ENCODE measurements at places on chromosomes 3 and 15. TPM values are rescaled to one million over a fixed set of nuclear protein-coding genes. Genes with fewer than 3 reads are reported as not detected.

DNA sequence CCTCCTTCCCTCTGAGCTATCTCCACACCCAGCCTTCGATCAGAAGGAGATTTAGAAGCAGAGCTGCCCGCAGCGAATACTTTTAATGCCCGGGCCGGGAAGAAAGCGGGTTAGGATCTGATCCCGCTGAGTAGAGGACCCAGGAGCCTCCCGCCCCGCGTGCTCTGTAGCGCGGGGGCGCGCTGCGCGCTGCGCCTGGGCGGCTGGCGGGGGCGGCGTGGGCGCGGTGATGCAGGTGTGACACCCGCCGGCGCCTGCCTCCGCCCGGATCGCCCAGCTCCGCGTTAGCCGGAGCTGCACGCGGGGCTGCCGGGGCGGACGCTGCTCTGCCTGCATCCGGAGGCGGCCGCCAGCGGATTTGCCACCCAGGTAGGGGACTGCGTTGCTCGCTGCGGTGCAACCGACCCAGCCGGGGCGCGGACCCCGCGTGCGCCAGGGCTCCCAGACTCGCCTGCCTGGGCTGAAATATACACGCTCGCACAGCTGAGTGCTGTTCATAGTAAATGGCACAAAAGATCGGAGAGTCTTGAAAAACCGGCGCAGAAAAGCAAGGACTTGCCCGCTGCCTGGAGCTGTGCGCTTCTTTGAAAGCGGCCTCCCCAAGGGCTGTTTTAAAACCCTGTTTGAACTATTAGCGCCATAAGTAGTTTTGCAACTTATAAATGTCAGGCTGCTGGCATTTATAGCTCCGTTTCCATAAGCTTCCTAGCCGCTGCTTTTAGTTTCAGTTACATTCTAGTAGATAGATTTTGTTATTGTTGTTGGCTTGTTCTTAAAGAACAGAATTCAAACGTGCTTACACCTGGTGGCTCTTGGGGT is at the start of gene SV2B:
Gene SV2B (plus strand): TSS at position 263 of the 819 bp plus-strand sequence. CDS start 126,007 bp downstream, outside the sequence.
- DNase-seq: peak; percentile 7

The P2RY12 gene
- total RNA-seq: not detected

- DNase-seq: no peak
Measured at GRCh38 chr3:37489355-37489754, 315.0 kb upstream of the LRRFIP2 start.

The CP gene
- 0.13 TPM for total RNA-seq

The CMTM8 gene
- total RNA-seq: 1.2 TPM

- no peak for DNase-seq
Measured at GRCh38 chr3:98701071-98701675, 62.0 kb upstream of the ST3GAL6 start.

The COL6A6 gene
- not detected for total RNA-seq

The NLGN1 gene
- 0.13 TPM for total RNA-seq

DNA sequence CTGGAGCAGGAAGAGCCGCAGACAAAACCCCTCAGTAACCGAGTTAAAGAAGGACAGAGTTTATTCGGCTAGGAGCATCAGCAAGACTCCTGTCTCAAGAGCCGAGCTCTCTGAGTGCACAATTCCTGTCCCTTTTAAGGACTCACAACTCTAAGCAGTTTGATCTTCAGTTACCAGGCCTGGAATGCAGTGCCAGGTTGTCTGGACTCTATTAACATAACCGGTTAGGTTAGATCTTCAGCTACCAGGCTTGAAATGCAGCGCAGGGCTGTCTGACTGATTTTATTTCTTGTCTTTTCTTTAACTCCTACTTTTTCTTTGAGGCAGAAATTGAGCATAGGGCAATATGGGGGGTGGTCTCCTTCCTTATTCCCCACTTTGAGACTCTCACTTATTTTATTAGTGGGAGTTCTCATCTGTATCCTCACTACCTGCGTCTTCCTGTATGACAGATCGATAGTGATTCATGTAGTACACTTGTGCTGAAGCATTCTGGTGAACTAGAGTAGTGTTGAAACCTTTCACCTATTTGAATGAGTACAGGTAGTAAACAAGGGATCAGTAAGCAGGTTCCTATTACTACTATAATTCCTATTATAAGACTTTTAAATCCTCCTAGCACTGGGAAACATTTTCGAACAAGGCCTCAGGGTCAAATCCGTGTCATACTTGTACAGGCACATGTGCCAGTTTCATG is 325.0 kb downstream of the CGGBP1 start:
- peak; percentile 68 for DNase-seq

The THBS1 gene
- total RNA-seq: 37.8 TPM

The NR1I2 gene
- not detected for total RNA-seq

DNA sequence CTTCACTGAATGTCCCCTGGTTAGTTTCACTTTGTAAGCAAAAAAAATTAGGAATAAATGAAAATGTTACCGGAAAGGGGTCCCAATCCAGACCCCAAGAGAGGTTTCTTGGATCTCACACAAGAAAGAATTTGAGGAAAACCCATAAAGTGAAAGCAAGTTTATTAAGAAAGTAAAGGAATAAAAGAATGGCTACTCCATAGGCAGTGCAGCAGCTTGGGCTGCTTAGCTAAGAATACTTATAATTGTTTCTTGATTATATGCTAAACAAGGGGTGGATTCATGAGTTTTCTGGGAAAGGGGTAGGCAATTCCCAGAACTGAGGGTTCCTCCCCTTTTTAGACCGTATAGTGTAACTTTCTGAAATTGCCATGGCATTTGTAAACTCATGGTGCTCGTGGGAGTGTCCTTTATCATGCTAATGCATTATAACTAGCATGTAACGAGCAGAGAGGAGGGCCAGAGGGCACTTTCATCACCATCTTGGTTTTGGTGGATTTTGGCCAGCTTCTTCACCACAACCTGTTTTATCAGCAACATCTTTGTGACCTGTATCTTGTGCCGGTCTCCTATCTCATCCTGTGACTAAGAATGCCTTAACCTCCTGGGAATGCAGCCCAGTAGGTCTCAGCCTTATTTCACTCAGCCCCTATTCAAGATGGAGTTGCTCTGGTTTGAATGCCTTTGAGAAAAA is 41.0 kb upstream of the CMSS1 start:
- peak; percentile 25 for DNase-seq

DNA sequence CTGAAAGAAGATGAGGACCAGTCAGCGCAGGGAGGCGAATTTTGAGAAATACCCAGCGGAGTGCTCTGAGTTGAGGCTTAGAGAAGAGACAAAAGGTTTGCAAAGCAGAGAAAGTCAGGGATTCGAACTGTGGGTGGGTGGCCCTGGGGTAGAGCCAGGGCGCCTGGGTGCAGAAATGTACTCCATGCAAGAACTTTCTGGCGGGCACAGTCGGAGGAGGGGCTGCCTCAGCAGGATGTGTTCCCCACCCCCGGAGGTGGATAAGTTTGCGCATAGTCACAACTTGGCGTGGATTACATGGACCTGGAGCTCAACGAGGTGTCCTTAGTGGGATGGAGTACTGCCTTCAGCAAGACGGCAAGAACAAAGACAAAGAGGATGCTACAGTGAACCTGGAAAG is 117.3 kb upstream of the ALDH1A3 start:
- DNase-seq: no peak

GRCh38 chr3:46856576-46857471 is 6.4 kb downstream of the MYL3 start:
- DNase-seq: no peak

DNA sequence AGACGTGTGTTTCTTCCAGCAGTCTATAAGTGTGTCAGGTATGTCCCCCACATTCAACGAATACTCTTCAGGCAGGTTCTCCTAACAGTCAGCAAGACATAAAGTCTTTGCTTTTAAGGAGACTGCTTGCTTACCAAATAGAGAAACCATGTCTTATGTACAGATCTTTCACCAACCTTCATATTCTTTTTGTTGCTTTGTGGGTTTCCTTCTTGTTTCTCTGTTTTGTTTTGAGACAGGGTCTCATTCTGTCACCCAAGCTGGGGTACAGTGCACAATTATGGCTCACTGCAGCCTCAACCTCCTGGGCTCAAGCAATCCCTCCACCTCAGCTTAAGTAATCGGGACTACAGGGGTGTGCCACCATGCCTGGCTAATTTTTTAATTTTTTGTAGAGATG is 14.3 kb downstream of the DYNC1LI1 start:
- DNase-seq: no peak

The RTP3 gene
- not detected for total RNA-seq

- no peak for DNase-seq
Measured at GRCh38 chr3:56951366-56951765, 109.1 kb upstream of the SPATA12 start.

DNA sequence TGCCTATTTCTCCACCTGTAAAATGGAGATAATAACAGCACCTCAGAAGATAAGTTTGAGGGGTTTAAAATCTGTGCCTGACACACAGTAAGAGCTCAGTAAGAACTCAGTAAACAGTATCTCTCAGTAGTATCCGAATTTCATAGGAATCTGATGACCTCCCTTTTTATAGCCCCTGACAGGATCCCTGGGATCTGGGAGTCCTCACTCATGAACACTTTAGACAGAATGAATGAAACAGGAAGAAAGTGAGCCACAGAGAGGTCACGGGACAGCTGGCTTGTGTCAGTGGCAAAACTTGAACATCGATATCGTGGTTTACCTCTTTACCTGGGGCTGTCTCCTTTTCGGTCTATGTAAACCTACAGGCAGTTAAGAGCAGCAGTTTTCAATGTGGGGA is 51.2 kb downstream of the LRTM1 start:
- no peak for DNase-seq

DNA sequence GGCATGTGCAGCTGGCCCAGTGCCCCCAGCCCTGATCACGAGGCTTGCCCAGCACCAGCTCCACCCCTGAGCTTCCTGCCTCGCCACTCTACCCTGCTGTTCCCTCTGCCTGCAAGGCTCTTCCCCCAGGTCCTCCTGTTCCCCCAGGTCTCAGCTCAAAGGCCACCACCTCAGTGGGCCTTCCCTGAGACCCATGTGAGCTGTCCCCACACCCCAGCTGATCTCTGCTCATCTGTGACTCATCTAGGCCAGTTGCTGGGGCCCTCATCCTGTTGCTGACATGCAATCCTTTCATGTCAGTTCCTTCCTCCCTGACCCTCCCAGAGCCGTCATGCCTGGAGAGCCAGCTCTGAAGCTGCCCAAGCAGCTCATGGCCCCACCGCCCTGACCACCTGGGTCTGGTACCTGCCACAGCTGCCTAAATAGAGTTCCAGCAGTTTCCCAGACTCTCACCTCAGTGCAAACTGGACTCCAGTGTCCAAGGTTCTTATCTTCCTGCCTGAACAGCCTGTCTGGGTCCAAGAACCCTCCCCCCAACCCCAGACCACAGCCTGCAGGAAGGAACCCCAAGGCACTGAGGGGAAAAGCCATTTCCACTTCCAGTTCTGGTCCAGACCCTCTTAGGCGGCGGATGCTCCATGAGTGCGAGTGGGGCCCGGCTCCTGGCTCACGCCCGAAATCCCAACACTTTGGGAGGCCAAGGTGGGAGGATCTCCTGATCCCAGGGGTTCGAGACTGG is 116.6 kb upstream of the IQSEC1 start:
- DNase-seq: peak; percentile 39

DNA sequence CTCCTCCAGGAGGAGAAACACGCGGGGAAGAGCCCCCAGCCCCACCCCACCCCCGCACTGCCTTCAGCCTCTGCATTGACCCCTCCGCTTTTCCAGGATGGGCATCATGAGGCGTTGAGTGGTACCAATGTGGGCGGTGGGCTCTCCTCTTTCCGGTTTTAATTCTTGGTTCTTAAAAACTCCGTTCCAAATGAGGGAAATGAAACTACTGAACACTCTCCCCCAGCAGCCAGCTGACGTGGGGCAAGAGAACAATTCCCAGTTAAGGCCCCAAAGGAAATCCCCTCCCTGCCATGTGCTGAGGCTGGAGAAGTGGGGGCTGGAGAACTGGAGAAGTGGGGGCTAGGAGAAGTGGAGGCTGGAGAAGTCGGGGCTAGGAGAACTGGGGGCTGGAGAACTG is 5.3 kb upstream of the NRROS start:
- DNase-seq: no peak

GRCh38 chr3:17357035-17357710 is 385.3 kb downstream of the TBC1D5 start:
- no peak for DNase-seq

DNA sequence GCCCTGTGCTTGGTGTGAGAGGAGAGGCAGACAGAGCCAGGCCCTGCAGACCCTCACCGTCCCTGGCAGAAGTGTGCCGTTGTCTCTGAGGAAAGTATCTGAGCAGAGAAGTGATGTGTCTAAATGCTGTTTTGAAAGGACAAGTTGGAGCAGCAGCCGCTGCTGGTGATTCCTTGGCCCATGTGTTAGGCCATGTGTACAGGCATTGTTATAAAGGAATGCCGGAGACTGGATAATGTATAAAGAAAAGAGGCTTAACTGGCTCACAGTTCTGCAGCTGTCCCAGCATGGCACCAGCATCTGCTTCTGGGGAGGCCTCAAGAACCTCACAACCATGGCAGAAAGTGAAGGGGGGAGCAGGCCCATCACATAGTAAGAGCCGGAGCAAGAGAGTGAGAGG is 334.6 kb upstream of the ATP10A start:
- DNase-seq: no peak

DNA sequence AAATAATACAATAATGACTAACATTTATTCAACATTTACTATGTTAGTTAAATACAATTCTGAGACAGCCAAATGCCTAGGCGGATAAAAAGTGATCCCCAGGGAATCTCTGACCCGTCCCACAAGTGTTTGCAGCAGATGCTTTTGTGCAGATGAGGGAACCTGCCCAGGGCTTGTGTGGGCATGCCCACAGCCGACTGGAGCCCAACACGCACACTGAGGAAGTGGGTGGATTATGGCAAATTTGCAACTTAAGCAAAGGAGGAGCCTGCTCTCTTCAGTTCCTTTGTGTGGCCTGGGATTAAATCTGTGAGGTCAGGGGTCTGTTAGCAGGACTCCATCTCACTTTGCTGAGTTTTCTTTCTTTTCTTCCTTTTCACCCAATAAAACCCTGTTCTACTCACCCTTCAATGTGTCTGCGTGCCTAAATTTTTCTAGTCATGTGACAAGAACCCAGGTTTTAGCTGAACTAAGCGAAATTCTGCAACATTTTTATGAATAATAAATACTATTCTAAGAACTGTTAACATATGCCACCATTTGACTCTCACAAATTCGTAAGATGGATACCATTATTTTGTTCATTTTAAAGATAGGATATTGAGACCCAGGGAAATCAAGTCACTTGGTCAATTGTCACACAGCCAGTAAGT is 13.9 kb upstream of the RTP1 start:
- peak; percentile 92 for DNase-seq
